ENCODE measurements at places on chromosomes 3 and 15. TPM values are rescaled to one million over a fixed set of nuclear protein-coding genes. Genes with fewer than 3 reads are reported as not detected.

TNK2 gene
- total RNA-seq: 28.8 TPM

DNA sequence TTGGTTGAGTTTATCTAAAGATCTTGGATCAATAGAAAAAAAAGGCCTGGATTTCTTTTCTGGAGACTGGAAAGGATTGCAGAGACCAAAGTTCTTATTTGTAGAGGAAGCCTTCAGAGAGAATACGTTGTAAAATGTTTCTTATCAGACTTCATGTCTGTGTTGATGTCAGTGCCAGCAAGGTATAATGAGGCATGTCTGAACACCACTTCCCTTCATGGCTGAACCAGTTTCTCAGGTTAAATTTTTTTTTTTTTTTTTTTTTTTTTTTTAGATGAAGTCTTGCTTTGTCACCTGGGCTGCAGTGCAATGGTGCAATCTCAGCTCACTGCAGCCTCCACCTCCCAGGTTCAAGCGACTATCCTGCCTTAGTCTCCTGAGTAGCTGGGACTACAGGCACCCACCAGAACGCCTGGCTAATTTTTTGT, 17.8 kb upstream of the ZNF774 start:
- no peak for ATAC-seq

DNA sequence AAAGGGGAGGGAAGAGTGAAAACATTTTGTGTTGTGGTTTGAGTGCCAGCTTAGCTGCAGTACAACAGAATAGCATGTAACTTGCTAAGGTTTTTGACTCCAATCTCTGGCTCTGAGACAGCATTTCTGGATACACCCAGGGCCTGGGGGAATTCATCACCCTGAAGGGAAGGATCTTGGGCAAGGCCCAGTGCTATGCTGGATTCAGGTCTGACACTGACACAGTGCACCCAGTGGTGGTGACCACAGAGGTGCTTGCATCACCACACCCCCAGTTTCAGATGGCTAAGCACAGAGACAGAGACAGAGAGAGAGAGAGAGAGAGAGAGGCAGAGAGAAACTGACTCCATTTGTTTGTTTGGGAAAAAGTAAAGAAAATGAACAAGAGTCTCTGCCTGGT, 74.1 kb upstream of the KBTBD8 start:
- no peak for ATAC-seq

DAPK2 gene
- total RNA-seq: 8.5 TPM
